ENCODE measurements at places on chromosomes 2 and 18.

DNA sequence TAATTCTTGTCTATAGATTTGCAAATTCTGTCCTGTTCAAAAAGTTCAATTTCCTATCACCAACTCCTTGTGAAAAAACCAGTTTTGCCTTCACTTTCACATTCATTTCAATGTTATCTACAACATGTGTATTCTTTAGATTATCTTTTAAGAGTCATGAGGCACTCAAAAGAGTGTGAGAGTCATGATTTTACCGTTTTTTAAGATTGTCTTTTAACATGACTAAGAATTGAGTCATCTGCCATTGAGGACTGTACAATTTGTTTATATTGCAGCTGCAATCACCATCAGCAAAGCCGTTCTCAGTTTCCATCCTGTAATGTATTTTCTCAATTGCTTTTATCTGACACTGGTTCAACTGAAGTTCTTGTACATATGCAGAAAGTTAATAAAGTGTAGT is 275.8 kb downstream of the LNPK start:
- DNase-seq = no peak

GRCh38 chr2:113260991-113261390 is 17.7 kb downstream of the PAX8 start:
- no peak for DNase-seq

GRCh38 chr2:49262801-49263560 is 108.7 kb upstream of the FSHR start:
- DNase-seq = no peak

- DNase-seq = no peak
Measured at GRCh38 chr2:689237-689636, 12.0 kb upstream of the TMEM18 start.

DNA sequence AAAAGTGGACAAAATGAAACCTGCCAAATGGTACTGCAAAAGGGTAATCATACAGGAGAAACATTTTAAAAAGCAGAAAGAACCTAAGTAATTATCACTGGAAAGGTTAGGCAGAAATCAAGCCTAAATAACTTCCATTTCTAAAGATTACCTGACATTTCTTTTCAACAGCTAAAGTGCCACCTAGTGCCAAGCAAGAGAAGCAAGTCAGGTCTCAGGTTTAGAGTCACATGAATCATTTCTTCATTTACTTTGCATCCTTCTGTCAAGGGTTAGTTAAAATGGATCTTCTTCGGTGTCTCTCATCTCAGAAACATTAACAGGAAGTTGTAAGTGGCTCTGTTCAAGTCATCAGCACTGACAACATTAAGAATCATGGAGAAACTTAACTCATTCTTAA is 90.3 kb downstream of the AKAIN1 start:
- DNase-seq = no peak

DNA sequence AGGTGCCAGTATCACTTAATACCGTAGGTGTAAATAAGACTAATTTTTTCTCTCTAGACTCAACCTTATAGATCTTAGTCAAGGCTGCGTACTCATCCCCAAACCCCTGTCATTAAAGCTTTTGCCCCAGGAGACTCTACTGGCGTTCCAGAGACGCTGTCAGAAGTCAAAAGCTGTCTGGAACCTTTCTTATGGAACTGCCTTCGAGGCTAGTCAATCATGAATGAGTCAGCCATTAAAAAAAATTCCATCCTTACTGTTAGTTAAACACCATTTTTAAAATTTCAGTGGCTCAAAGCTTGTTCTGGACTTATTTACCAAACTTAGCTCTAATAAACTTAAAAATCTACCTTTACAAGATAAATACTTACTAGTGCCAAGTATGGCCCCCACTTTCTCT is 52.1 kb downstream of the SPRED2 start:
- no peak for DNase-seq

Measured in esophagus squamous epithelium (tissue), 5 donors.